Stimulated activated CD8-positive, alpha-beta memory T cell treated with anti-CD3 and anti-CD28 coated beads, Interleukin-12 subunit alpha, Interleukin-12 subunit beta, amount 100 ng/mL, for 1 hour (primary cell): ENCODE measurements at places on chromosomes 6 and 20.

DNA sequence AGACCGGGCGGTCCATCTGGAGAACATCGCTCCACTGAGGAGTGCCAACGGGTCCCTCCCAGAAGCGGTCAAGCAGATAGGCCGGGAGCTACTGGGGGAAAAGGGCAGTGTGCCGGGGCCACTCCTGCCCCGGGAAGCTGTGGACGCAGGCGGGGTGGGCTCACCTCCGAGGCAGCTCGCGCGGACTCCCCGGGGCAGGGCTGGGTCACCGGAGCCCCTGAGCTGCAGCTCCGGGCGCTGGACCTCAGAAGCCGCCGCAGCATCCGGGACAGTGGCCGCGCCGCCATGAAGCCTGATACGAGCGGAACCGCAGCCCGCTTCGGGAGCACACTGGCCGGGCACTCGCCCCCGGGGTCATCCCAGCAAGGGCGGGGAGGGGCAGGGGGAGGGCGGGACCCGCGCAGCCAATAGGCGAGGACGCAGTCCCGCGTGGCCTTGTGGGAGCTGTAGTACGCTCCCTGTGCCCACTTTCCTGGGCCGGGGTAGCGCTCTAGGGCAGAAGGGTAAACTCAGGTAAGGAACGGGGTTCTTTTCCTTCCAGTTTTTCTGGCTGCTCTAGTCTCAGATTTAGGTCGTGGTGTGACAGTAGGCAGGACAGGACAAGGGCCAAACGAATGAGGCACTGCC is at the start of gene MOCS1:
Gene MOCS1, minus strand, starts transcription at position 332 of the 627 bp plus-strand sequence. Its CDS starts 45 bp downstream, at position 287.
- DNase-seq, result peak; percentile 3

DNA sequence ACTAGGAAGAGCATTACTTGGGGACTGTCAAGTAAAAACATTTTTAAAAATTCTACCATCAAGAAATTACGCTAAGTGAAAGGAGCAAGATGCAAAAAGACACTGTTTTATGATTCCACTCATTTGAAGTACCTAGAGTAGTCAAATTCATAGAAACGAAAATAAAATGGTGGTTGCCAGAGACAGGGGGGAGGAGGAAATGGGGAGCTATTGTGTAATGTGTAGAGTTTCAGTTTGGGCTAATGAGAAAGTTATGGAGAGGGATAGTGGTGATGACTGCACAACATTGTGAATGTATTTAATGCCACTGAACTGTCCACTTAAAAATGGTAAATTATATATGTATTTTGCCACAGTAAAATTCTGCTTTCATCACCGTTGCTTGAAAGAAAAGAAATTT is 83.8 kb downstream of the UST start:
- no peak for DNase-seq

DNA sequence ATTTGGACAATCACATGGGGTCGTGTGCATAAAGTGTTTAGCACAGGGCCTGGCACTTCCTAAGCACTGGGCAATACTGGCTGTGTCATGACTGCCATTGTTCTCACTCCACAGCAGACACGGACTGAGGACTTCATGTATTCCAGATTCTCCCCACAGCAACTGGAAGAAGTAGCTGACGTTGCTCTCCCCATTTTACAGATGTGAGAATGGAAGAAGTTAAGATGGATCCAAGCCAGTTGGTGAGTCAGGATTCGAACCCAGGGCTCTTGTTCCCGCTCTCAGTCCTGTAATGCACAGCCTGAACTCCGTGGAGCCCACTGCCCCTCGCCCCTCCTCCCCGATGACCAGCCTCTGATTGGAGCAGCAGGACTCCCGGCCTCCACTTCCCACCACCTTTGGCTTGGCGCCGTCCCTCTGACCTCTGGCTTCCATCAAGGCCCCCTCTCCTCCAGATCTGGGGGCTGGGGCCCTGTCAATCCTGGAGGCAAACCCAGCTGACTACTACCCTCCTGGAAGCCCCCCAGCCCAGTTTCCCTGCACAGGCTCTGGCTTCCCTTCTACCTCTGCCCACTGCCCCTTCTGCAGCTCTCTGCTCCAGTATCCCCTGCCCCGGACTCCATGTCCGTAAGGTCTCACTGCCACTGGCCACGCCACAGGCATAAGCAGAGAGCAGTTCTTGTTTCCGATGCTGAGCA is 12.7 kb downstream of the NOL4L start:
- no peak for DNase-seq

DNA sequence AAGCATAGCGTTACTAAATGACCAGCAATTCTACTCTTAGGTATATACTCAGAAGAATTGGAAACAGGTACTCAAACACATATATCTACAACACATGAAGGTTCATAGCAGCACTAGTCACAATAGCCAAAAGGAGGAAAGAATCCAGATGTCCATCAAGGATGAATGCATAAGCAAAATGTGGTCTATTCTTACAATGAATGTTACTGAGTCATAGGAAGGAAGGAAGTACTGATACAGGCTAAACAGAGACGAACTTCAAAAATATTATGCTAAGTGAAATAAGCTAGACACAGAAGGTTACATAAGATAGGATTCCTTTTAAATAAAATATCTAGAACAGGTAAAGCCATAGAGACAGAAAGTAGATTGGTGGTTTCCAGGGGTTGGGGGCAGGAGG is 93.5 kb downstream of the MAP3K7 start:
- no peak for DNase-seq

GRCh38 chr6:89416796-89417195 is 4.7 kb upstream of the RRAGD start:
- DNase-seq, result no peak

GRCh38 chr6:158996856-158997255 is 3.1 kb downstream of the RSPH3 start:
- DNase-seq, result no peak

GRCh38 chr6:15425947-15426346 is 180.1 kb downstream of the JARID2 start:
- DNase-seq, result no peak

DNA sequence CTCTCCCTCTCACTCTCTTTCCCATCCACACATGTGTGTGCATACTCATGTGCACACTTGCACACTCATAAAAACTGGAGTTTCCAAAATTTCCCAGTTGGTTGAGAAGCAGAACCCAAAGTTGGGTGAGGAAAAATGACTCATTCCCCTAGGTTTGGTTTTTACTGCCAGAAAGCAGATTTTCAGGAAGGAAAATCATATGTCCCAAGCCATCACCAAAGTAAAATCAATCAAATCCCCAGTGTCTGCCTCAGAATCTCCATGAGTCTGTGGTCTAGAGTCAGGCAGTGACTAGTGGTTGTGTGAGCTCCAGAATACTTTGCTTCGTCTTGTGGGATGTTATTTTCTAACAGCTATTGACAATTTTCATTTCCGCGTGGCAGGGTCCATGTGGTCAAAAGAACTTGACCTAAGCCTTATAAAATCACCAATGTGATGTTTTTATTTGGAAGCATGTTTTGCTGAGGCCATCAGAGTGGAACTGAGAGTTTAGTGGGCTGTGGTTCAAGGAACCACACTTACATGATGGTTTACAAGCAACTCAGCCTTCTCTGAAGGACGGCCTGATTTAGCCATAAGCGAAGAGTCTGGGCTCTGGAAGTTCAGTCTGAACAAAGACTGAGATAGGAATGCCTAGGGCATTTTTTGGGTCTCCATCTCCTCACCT is 81.9 kb upstream of the CCN6 start:
- no peak for DNase-seq

DNA sequence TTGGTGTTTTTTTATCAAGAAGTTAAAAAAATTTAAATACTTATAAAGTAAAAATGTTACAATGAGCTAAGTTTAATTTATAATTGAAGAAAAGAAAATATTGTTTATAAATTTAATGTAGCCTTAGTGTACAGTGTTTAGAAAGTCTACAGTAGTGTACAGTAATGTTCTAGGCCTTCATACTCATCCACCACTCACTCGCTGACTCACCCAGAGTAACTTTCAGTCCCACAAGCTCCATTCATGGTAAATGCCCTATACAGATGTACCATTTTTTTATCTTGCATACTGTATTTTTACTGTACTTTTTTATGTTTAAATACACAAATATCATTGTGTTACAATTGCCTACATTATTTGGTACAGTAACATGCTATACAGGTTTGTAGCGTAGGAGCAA is 26.0 kb downstream of the HTR1E start:
- DNase-seq, result no peak

GRCh38 chr6:5584078-5584482 is 322.8 kb downstream of the FARS2 start:
- no peak for DNase-seq

- no peak for DNase-seq
These were observed 55.5 kb downstream of the PRDM1 start for GRCh38 chr6:106141441-106142237.

DNA sequence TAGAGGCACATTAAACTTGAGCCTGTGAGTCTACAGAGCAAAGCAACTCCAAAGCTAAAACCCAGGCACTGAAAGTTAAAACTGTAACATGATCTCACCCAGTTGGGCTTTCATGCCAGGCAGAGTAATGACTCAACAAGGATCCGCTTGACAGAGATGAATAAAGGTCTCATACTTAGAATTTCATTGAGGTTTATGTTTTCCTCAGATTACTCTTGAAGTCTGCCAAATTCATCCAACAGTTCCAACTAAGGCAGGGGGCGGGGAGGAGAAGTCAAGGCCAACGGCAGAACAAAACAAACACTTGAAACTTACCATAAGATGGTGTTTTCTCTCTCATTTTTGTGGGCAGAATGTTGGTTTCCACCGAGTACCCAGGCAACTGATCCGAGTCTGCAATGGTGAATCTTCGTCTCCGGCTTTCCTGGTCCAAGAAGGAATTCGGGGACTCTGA is 54.0 kb upstream of the IPCEF1 start:
- DNase-seq, result no peak

GRCh38 chr6:106730264-106730663 is 100.9 kb downstream of the QRSL1 start:
- no peak for DNase-seq

- no peak for DNase-seq
These were observed 154.0 kb downstream of the ZDHHC14 start for GRCh38 chr6:157534977-157535339.

DNA sequence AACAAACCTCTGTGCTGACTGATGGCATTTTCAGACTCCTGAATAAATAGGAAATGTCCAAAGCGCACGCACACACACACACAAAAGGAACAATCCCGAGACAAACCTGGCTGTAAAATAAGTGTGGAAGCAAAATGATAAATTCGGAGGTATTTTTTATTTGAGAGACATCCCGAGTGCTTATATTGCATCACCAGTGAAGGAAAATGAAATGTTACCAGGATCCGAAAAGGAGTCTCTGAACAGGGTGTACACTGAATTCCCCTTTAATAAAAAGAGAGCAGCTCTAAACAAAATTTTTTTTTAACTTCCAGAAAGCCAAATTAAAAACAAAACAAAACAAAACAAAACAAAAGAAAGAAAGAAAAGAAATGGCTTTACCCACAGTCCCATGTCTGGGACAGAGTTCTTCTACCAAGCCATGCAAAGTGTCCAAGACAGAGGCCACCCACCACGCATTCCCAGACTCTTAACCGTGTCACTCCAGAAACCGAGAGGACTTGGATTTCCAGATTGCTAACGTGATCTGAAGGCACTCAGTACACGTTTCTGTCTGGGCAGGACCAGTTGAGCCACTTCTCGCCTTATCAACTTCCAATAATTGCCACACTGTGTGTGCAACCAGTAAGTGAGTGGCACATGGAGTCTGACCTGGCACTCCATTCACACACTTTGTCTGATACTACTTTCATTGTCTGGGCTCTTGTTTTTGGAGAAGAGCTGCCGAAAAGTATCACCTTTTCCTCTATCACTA is 817 bp downstream of the ME1 start:
- DNase-seq, result no peak

GRCh38 chr20:48287552-48288170 is 502.4 kb upstream of the SULF2 start:
- DNase-seq, result no peak

- no peak for DNase-seq
These were observed 64.9 kb upstream of the CITED2 start for GRCh38 chr6:139439349-139439748.

- DNase-seq, result no peak
These were observed 16.5 kb downstream of the SMLR1 start for GRCh38 chr6:130843575-130844320.

DNA sequence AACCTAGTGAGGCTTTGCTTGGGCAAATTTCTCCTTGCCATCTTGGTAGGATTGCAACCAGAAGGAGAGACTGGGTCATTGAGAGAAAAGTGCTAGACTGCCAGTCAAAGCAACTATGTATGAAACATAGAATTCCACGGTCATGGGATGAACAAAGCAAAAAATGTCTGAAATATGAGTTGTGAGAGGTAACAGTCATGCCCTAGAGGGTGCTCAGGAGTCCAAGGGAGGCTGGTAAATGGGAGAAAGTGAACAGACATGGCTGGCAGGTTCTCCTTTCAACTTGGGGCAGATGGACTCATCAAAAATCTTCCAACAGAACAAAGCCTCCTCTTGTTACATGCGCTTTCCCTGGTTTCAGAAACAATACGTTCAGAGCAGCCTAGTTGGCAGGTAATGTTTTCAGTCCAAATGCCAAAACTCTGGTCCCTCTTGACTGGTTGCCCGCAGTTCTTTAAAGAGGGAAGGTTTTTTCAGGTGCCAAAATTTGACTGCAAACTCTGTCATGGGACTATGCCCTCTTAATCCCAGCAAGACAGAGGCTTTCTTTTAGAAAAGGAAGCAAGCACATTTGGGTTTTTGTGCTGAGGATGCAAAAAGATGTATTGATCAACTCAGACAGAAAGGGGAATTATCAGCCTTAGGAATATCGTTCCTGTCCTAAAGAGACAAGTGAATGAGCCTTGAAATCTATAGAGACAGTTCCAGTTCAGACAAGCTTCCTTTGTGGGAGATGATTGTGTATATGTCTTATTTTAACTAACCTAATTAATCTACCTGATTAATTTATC is 68.5 kb upstream of the SASH1 start:
- no peak for DNase-seq

DNA sequence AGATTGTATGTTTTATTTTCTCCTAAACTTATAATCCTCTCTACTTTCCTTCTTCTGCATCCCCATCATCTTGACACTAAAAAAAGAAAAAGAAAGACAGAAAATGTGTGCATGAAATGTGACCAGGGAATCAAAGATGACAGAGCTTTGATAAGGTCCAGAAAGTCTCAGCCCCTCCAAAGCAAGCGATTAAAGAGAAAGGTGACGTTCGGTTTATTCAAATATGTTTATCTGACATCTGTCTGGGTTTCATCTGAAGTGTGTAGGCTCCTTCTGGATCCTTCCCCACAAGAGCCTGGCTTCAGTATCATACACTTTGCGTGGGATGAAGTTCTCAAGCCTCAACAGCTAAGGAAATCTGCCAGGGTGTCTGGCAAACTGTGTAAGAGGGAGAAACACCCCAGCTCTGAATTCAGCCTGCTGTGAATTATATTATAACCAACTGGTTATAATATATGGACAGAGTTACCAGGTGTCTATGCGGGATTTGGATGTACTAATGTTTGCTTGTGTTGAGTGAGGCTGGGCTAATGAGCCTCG is 263.0 kb downstream of the ZNF217 start:
- no peak for DNase-seq

DNA sequence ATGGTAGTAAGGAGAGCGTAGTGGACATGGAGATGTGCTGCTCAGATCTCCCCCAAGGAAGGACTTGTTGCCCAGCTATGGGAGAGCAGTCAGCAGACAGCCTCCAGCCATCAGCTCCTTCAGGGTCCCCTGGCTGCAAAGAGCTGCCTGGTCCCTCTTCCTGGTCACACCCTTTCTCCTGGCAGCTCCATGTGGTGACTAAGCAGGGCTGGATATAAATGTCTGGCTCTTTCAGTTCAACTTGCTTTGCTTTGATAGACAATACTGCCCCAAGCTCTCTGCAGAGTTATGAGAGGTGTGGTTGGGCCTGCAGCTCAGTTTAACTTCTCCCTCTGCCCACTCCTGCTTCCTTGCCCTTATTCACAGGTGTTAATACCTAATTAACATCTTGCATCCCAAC is 64.1 kb upstream of the DDR1 start:
- DNase-seq, result no peak
